ENCODE measurements at places on chromosomes 2 and 18.

- peak; percentile 85 for DNase-seq
These were observed 1.5 kb upstream of the NR4A2 start for GRCh38 chr2:156333951-156334495.

GRCh38 chr2:118668431-118669424 lies 178.7 kb downstream of the EN1 start:
- no peak for DNase-seq

DNA sequence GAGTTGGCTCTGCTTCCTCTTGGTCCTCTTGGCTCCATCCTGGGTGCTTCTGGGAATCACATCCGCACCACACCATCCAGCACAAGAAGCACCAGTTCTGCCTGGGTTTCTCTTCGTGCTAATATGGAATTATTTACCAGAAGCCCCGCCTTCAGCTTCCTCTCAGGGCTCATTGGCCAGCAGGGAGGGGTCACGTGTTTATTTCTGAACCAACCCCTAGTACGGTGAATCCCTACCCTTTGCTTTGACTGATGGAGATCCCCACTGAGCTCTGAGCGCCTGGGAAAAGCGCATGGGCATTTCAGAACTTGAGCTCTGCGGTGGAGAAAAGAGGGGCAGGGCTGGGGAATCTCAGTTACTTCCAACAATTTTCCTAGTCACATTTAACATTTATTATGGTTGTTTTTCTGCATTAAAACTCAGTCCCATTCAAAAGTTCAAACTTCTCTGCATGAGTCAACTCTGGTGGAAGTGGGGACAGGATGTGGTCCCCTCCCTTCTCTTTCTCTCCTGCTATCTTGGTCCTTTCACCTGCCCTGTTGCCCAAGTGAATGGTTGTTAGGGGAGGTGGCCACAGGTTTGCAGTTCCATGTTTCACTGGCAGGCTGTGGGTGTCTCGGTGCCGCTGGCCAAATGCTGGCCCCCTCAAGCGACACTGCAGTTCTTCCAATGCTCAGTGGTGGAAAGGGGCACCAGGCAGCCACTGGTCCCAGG lies 76.4 kb upstream of the TTC39C start:
- no peak for DNase-seq

GRCh38 chr2:37523814-37524362 lies 147.6 kb downstream of the CDC42EP3 start:
- DNase-seq: no peak
